ENCODE measurements at places on chromosomes 5 and 9. TPM values are rescaled to one million over a fixed set of nuclear protein-coding genes. Genes with fewer than 3 reads are reported as not detected.

Gene FIBCD1
- 4.0 TPM for total RNA-seq

DNA sequence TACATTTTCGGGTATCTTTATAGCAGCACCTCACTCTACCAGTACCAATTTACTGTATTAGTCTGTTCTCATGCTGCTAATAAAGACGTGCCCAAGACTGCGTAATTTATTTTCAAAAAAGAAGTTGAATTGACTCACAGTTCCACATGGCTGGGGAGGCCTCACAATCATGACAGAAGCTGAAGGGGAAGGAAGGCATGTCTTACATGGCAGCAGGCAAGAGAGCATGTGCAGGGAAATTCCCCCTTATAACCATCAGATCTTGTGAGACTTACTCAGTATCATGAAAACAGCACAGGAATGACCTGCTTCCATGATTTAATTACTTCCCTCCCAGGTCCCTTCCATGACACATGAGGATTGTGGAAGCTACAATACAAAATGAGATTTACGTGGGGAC lies 602.6 kb upstream of the DAB2 start:
- no peak for DNase-seq

GRCh38 chr5:74763504-74763903 lies 3.4 kb downstream of the GFM2 start:
- DNase-seq, result no peak

- peak; percentile 18 for DNase-seq
Measured at GRCh38 chr5:146647656-146648199, 131.7 kb upstream of the GPR151 start.

Gene IL9
- total RNA-seq, result not detected

Gene HTR1A
- not detected for total RNA-seq

Gene RORB
- total RNA-seq, result 0.04 TPM

Gene TMEM215
- total RNA-seq, result not detected

DNA sequence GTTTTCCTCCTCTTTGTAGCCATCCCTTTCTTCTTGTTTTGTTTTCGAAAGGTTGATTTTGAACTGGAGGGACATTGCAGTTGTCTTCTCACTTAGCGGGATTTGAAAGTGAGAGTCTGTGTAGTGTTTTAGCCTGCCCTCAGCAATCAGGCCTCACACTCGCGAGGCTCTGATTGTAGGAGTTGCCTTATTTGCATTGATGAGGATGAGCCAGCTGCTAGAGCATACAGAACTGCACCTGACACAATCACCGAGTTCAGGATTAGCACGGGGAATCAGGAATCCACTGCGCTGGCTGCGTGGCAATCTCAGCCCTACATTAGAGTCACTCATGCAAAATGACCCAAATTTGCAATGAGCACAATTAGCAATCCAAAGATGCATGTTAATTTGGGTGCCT lies 122.5 kb upstream of the TMEM161B start:
- DNase-seq, result no peak

Gene KLHL3
- 16.8 TPM for total RNA-seq

DNA sequence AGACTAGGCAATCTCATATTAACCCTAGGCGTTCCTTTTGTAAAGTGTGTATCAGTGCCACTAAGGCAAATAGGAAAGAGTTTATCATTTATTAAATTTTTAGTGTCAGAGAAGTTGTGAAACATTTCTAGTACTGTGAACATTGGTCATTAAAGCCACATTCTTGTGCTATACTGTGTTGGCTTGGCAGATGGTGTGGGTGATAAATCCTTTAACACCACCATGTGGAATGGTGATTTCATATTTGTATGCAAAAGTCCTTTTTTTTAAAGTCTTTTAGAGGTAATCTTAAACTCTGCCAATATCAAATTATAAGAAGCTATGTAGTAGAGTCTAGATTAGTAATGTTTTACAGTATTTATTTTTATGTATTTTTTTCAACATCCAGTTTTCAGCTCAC lies 18.1 kb downstream of the SLC12A2 start:
- peak; percentile 27 for DNase-seq

Gene CDK5RAP2
- 35.6 TPM for total RNA-seq

Measured in cardiac muscle cell (in vitro differentiated cells and primary cell).